ENCODE measurements at places on chromosomes 4 and X.

DNA sequence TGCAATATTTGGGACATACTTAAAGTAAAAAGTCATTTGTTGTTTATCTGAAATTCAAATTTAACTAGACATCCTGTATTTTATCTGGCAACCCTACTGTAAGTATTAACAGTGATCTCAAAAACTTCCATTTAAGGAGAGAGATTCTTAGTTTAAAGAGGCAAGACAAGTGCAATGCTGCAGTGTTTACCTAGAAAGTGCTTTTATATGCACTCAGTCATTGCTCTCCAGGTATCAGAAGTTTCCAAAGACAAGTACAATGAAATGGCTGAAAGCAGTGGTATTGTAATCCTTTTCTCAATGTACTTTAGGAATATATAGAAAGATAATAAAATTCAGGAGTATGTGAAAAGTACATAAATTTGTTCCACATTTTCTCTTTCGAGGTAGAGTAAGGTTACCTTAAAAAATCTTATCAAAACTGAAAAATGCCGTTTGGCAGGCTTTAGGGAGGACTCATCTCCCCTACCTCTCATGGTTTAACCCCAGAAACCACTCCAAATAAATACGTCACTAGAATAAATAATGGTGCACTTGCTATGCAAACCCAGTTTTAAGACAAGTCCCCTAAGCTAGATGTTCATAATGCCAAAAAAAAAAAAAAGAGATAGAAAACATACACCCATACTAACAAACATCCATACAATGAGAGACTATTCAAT is 45.7 kb downstream of the ELF2 start:
- no peak for DNase-seq

DNA sequence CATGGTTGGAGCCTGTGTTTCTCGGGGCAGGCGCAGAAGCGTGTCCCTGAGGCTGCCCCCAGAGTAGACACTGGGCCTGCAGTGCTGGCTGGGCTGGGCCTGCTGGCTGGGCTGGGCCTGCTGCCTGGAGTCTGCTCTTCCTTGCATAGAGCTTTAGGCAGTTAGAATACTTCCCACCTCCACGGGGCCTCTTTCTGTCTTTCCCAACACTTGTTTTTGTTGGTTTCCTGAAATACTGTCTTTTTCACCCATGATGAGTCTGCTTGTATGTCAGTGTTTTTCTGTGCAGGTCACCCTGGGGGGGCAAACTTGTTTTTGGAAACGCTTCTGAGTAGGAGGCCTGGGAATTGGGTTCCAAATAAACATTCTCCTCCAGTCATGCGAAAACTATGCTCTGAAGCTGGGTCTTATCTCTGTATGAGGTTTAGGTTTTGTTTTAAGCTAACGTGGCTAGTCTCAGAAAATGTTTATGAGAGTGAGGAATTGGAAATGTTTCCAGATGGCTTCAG is 32.2 kb downstream of the TRMT44 start:
- DNase-seq: peak; percentile 99

DNA sequence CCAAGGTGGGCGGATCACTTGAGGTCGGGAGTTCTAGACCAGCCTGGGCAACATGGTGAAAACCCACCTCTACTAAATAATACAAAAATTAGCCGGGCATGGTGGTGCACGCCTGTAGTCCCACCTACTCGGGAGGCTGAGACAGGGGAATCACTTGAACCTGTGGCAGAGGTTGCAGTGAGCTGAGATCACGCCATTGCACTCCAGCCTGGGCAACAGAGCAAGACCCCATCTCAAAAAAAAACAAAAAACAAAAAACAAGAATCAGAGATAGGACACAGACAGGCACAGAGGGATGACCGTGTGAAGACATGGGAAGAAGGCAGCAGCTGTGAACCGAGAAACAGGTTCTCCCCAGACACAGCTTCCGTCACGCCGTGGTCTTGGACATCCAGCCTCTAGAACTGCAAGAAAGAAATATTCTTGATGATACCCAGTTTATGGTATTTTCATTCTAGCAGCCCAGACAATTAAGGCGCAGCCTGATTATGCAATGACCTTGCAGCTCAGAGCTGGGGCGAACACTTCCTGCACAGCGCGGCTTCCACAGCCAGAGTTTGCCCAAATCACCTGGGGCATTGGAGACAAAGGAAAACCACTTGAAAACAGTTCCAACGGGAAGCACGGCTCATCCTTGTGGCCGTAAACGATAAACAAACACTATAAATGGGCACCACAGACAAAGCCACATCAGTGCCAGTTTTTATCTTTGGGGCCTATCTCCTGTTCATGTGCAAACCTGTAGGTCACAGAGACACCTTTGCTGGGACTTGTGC is 4.2 kb upstream of the ARSD start:
- no peak for DNase-seq

DNA sequence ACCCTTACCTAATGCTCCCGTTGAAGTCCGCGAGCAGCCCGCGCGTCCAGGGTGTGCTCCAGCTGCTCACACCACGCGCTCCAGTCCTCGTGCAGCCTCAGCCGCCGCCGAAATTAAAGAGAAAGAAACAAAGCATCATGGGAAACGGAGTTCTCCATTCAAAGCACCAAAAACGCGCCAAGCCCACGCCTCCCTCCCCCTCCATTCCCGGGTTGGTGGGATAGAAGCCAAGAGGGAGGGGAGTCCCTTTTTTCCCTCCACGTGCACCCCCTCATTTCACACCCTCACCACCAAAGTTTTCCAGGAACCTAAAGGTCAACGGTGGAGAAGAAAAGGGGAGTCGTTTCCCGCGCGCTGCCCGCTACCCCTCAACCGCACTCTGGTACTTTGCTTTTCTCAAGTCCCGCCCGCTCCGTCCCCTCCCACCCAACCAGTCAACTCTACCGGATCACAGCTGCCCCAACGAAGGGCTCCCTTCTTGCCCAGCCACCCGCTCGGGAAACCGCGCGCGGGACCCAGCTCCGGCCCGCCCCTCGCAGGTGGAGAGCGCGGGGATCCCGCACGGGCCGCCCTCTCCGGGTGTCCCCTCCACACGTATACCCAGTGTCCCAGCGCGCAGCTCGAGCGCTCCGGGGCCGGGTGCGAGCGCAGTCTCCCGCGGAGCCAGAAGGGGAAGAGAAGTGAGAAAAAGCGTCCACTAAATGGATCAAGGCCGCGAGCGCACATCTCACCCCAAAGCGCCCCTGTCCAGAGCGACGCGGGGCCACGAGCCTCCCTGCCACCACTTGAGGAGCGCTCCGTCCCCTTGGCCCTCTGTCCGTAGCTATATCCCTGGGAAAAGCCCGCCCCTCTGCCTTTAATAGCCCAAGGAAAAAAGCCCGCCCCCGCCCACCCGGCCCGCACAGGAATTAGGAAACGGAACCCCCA is 65.1 kb upstream of the CCDC160 start:
- no peak for DNase-seq

GRCh38 chr4:101818362-101818761 is 27.8 kb downstream of the BANK1 start:
- peak; percentile 59 for DNase-seq

GRCh38 chr4:174549721-174550120 is 27.4 kb upstream of the HPGD start:
- DNase-seq: no peak
